ENCODE measurements at places on chromosomes 16 and 17.

- no peak for DNase-seq
These were observed 35.7 kb upstream of the SSTR5 start for GRCh38 chr16:1036726-1037393.

- DNase-seq = peak; percentile 30
These were observed 22.7 kb upstream of the ASGR2 start for GRCh38 chr17:7137171-7137943.

GRCh38 chr17:17814162-17815061 is 22.4 kb downstream of the SREBF1 start:
- no peak for DNase-seq

DNA sequence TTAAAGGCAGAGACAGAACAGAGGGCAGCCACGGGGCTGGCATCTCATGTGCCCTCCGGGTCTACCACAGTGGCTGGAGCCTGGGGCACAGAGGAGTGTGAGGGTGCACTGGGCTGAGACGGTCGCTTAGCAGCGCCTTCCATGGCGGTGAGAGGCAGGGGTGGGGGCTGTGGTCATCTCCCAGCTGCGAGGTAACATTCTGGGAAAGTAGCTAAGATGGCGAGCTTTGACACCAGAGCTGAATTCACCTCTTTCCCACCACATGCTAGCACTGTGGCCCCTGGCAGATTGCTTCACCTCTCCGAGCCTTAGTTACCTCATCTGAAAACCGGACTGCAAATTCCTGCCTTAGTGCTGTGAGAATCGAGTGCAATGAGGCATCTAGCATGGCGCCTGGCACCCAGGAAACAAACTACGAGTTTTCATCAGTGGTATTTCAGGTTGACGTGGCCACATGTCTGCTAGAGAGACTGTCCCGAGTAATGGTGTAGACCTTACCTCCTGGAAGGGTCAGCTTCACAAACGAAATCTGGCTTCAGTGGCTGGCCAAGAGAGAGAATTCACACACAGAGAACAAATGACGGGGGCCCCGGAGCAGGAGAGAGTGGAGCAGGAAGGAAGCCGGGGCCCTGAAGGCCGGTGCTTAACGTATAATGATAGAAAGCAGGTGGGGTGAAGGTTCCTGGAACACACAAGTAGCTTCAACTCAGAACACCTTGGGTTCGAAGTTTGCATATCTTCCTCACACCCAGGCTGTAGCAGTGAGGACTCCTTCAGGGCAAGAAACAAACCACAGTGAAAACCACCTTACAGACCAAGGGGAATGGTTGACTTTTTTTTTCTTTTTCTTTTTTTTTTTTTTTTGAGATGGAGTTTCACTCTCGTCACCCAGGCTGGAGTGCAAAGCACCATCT is 63.9 kb upstream of the RPH3AL start:
- peak; percentile 64 for DNase-seq

- DNase-seq = no peak
These were observed 110.8 kb upstream of the MPHOSPH6 start for GRCh38 chr16:82280867-82281266.

DNA sequence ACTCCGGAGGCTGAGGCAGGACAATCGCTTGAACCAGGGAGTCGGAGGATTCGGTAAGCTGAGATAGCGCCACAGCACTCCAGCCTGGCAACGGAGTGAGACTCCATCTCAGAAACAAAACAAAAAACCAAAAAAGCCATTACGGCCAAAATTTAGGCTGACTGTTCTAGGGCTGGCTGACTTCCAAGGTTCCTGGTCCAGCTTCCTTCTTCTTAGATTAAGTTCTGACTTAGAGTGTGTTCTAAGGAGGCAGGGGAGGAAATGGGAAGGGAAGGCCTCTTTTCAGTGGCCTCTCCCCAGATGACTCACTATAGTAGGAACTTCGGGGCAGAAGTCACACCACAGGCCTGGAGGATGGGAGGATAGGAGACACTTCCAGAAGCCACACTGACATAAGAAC is 27.7 kb upstream of the CLEC18B start:
- DNase-seq = peak; percentile 56

GRCh38 chr17:2841606-2842005 is 45.4 kb downstream of the RAP1GAP2 start:
- no peak for DNase-seq

- DNase-seq = no peak
These were observed 164.6 kb downstream of the RPTOR start for GRCh38 chr17:80709090-80709695.

- no peak for DNase-seq
These were observed 1251.2 kb upstream of the CDH8 start for GRCh38 chr16:63287401-63287800.

DNA sequence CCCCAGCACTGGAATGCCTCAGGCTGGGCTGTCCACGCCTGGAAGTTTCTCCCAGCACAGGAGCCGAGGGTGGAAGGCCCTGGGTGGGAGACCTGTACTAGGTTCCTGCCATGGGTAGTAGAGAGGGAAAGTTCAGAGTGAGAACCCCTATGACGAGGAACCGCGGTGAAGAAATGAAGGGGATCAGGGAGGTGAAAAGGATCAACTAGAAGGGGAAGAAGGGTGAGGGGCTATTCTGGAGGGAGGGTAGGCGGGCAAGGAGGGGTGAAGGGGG is 5.4 kb downstream of the HIC1 start:
- no peak for DNase-seq

DNA sequence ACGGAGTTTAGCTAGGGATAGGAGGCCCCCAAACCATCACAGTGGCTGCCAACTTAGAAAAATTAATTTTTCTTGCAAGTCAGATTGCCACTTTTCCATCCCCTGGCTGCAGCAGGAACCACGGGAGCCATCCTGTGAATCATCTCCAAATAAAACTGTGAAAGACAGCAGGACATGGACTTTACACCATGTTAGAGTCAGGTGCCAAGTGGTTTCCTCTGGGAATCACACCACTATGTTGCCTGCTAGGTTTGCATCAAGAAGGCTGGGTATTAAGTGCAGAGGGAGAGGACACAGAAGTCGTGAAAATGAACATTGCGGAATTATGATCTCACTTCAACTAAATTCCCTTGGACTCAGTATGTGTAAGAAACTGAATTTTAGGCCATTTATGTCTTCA is 471.3 kb upstream of the GOT2 start:
- DNase-seq = no peak

GRCh38 chr17:2028737-2029136 is 1.2 kb upstream of the DPH1 start:
- DNase-seq = no peak

DNA sequence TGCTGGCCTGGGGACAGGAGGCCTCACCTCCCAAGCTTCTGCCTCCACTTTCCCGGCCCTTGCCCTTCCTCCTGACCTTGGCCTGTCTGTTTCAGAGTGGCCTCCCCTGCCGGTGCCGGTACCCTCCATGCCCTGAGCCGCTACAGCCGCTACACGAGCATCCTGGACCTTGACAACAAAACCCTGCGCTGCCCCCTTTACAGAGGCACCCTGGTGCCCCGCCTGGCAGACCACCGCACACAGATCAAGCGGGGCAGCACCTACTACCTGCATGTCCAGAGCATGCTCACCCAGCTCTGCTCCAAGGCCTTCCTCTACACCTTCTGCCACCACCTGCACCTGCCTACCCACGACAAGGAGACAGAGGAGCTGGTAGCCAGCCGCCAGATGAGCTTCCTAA is 7.4 kb downstream of the SMCR8 start:
- DNase-seq = no peak

DNA sequence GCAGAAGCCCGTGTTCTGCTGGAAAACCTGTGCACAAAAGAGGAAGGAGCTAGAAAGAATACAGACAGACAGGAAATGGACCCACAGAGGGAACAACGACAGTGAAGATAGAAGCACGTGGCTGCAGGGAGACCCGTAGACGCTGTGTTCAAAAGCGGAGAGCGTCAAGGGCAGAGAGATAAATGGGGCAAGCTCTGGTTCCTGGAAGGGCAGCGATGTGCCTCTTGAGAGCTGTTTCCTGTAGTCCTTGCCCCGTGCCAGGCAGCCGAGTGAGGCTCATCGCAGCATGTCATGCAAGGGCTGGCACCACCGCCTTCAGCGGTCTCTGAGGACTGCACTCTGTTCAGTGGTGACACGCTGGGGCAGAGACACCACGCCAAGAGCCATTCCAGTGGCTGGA is 43.6 kb upstream of the CACNG5 start:
- DNase-seq = no peak

GRCh38 chr17:42178817-42179216 is 2.1 kb downstream of the KCNH4 start:
- DNase-seq = no peak

DNA sequence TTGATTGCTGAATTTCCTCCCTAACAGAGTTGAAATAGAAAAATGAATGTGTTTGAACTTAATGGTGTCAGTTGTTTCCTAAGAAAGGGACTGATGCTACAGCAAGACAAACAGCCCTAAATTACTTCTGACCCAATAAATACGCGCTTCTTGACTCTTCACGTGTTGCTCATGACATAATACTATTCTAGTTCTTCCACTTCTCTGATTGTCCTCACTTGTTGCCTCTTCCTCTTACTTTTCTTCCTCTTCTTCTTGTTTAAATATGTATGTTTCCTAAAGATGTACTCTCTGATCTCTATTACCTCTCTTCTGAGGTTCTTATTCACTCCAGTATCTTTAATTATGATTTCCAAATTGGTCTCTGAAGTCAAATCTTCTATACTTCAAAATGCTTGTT is 32.4 kb downstream of the RNF43 start:
- DNase-seq = no peak

- no peak for DNase-seq
These were observed 46.6 kb upstream of the TANC2 start for GRCh38 chr17:62919388-62919787.

- DNase-seq = no peak
These were observed 175.7 kb upstream of the ZKSCAN2 start for GRCh38 chr16:25433388-25433787.

GRCh38 chr17:1031711-1032110 is 34.8 kb downstream of the TIMM22 start:
- peak; percentile 34 for DNase-seq
